Cardiac muscle cell (in vitro differentiated cells and primary cell): ENCODE measurements at places on chromosomes 7 and 10. TPM values are rescaled to one million over a fixed set of nuclear protein-coding genes. Genes with fewer than 3 reads are reported as not detected.

- DNase-seq: no peak
These were observed 61.0 kb downstream of the PLPP4 start for GRCh38 chr10:120517881-120518484.

DNA sequence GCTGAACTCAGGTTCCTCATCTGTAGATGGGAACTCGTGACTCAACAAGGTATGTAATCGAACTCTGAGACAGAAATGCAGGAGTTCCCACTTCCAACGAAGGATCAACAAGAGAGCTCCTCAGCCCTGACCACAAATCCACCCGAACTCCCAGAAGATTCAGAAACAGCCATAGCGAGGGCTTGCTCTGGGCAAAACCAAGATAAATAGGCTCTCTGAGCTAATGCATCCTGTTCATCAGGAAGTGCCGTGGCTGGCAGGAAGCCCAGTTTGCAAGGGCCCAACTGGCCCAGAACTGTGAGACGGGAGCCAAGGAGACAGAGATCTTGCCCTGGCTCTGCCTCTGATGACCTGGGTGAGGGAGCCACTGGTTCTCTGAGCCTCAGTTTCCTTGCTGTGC, 141.7 kb upstream of the PFKP start:
- DNase-seq: peak; percentile 82

DNA sequence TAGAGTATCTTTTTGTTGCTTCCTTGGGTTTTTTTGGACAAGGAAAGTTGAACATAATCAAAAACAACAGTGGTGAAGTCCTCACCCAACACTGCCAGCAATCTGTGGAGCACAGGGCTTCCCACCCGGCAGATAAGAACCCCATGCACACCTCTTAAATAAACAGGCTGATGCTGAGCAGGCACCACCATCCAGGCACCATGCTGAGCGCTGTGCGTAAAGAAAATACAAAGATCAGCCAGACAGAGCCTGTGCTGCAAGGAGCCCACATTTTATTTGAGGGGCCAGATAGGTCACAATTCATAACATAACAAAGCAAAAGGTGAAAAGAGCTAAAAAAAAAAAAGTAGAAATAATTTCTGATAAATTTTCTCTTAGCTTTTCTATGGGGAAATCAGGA, 231.2 kb downstream of the PTPRN2 start:
- DNase-seq: no peak

DNA sequence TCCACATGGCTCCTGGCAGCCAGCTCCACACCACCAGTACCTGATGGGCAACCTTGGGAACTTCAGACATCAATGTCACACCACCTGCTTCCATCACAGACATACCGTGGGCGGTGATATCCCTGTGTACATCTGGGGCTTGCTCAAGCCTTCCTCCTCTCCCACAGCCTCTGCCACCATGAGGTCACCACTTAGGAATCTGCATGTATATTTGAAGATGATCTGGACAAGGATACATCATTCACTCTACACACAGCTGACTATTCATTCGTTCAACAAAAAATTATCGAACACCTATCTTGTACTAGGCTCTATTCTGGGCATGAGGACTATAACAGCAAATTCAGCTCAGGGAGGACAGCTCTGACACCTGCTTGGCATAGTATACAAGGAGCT, 6.8 kb downstream of the DLG5 start:
- no peak for DNase-seq

The SLC39A12 gene
- total RNA-seq: 0.18 and 0.21 TPM in 2 replicates

The SEMA3D gene
- total RNA-seq: 3.7 and 6.2 TPM in 2 replicates

DNA sequence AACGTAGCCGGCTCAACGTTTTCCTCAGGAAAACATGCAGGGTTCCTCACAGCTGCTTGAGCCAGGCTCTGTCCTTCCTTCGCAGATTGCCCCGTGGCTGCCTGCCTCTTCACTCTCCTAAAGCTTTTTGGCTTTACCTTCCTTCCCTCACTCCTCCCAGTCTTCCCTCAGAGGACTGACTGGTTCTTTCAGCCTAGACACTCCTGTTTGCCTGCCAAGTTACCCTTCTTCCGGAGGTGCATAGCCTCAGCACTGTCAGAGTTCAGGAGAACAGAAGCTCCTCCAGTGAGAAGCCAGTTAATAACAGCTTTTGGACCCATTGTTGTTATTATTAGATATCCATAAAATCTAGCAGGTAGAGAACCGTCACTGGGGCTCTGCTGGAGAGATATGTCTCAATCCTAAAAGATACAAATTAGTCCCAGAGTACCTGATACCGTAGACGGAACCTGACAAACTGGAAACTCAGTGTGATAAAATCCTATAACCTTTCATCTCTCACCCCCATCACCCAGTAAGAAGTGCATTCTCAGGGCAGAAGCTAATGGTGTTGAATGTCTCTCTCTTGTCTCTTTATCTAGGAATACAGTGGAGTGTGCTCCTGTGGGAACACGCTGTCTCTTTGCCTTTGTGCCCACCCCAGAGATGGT, 79.6 kb downstream of the SND1 start:
- no peak for DNase-seq

DNA sequence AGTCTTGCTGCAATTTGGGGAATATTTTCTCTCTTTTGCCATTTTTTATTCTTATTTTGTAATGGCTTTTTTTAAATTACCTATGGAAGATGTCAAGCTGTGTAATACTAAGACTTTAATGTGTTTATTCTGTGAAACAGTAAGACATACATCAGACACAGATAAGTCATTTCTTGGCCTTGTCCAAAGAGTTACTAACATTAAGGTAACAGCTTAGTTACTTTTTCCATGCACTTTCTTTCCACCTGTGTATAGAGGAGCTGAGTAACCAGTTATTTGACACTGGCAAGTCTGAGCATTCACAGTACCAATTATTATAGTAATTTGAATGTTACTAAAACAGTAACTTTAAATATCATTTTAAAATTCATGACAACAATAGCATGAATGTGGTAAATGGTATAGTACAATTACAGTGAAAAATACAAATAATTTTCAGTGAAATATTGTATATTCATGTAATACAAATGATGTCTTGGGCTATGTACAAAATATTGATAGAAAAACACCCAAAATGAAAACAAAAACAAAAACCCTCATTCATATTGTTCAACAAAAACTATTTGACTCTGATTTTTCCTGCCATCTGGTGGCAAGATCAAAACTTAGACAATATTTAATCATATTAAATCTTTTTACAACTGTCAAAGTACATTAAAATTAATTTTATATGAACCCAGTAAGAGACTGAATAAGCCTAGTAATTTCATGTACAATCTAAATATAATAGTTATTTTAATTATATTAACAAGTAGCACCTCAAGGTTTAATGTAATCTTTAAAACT, 259.8 kb upstream of the SEMA3A start:
- no peak for DNase-seq

- peak; percentile 8 for DNase-seq
These were observed 10.9 kb upstream of the AOAH start for GRCh38 chr7:36735172-36735571.

The IDI2 gene
- total RNA-seq: not detected in 2 replicates

DNA sequence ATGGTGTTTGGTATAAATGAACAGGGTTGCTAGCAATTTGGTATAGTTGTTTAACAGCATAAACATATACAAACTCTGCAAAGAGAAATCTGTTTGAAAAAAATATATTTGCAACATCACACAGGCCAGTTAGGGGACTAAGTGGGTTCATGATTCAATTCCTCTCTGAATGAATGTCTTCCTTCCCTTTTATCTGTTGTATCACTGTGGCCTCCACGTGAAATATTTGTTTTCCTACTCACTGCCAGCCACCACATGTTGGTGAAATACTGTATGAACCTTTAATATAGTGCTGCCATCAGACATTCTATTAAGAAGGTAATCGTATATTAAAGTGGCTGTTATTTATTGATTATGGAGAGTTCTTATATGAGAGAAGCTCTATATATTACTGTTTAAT, 157.0 kb downstream of the ARID5B start:
- no peak for DNase-seq

GRCh38 chr10:99451981-99452380, 21.6 kb upstream of the GOT1 start:
- DNase-seq: no peak

DNA sequence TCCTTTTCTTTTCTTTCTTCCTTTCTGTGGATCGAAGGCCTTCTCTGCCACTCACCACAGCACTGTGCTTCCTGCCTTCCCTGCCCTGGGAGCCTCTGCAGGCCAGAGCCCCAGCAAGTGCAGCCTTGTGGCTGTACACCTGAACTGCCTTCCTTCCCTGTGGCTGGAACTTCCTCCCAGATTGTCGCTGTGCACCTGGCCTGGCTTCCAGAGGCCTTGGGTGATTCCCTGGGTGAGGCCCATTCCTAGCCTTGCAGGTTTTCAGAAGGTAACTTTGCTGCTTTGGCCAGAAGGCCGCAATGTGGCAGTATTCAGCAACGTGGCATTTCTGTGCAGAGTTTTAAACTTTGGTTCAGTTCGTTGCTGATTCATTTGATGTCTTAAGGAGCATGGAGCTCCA, 50.1 kb upstream of the RASGEF1A start:
- DNase-seq: no peak

GRCh38 chr7:46710927-46711326, 789.9 kb upstream of the IGFBP3 start:
- DNase-seq: no peak

DNA sequence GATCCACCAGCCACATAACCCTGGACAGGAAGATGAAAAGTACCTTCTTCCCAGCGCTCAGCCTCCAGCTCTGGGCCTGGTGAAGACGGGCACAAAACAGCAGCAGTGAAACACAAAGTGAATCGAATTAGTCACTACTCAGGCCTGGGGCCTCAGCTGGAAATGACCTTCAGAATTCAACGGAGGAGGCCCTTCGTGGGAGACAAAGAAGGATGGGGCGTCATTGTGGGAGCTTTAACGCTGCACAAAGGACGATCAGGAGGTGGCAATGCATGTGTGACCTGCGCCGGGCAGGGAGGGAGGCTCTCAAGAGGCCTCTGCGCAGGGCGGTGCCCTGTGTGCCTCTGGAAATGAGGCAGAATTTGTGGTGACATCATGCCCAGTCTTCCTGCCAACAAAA, 161.9 kb downstream of the DNAJB6 start:
- DNase-seq: no peak

- no peak for DNase-seq
These were observed 252.7 kb downstream of the SKIDA1 start for GRCh38 chr10:21272643-21273399.

GRCh38 chr10:13893926-13894325, 307.2 kb downstream of the PRPF18 start:
- no peak for DNase-seq

The TFEC gene
- 0.04 TPM in 1 of 2 replicates, not detected in the other for total RNA-seq

DNA sequence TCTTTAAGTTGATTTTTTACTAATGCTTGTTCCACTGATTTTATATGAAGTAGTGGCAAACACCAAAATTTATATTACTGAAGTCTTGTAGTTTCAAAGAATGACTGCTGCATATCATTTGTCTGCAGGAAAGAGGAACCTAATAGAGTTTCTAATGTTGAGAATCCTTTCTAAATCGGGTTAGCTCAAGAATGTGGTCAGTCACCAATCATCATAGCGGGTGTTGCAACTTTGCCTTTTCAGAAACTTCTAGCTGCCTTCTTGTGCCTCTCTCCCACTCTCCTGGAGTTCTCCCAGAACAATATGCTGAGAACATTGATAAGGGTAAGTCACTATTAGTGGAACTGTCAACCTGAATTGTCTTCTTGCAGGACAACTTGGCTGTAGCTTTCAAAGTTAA, 524.8 kb upstream of the SORCS1 start:
- no peak for DNase-seq

- DNase-seq: no peak
These were observed 186.7 kb downstream of the SLC25A13 start for GRCh38 chr7:96135241-96135640.

GRCh38 chr7:131859147-131859821, 302.9 kb upstream of the PODXL start:
- peak; percentile 73 for DNase-seq

DNA sequence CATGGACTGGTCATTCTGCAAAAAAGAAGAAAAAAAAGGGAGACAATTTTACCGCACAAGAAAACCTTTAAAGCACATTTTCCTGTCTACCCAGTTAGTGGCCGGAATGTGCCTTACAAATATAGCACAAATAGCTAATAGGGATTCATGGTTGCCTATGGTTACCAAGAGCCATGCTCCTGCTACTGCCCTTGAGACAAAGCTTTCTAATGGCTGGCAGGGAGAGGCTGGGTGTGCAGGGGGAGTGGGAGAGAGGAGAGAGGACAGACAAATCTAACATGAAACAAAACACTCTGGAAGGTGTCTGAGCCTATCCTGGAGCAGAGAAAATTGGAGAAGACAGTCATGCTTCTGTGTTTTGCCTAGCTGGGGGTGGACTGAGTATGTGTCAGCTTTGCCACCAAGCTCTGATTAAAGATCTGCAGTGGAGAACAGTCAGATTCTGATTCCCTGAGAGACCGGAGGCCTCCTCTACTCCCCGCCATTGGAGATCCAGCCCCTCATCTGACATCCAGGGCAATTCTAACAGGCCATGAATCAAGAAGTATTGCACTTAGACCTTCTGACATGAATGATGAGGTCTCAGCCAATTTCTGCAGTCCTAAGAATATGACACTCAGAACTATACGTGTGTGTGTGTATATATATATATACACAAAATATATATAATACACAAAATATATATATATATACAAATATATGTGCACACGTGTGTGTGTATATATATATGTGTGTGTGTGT, 80.2 kb downstream of the PRTFDC1 start:
- DNase-seq: no peak

- peak; percentile 76 for DNase-seq
These were observed 82.7 kb downstream of the SPAG6 start for GRCh38 chr10:22427890-22428571.

The SLC18A2 gene
- total RNA-seq: 0.07 and 0.42 TPM in 2 replicates

The ARL4A gene
- total RNA-seq: 6.5 and 6.9 TPM in 2 replicates

DNA sequence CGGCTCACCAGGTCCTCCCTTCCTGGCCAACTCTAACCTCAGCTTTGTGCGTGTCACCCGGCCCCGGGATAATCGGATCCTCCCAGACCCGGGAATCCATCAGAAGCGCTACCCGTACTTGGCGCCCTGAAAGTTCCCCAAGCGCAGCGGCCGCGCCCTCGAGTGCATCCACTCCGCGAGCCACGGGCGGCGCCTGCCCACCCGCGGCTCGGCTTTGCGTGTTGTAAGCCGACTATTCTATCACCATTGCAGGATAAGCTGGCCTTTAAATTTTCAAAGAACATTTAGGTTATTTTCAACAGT, 35.7 kb upstream of the EBLN1 start:
- DNase-seq: peak; percentile 24

- no peak for DNase-seq
These were observed 191.8 kb upstream of the SEMA3C start for GRCh38 chr7:81110673-81111072.
